Right atrium auricular region (tissue), 2 donors: ENCODE measurements at places on chromosomes 1 and 21. TPM values are rescaled to one million over a fixed set of nuclear protein-coding genes. Genes with fewer than 3 reads are reported as not detected.
A peak's percentile ranks its signal among the peaks of the same experiment; 100 is the strongest.

DNA sequence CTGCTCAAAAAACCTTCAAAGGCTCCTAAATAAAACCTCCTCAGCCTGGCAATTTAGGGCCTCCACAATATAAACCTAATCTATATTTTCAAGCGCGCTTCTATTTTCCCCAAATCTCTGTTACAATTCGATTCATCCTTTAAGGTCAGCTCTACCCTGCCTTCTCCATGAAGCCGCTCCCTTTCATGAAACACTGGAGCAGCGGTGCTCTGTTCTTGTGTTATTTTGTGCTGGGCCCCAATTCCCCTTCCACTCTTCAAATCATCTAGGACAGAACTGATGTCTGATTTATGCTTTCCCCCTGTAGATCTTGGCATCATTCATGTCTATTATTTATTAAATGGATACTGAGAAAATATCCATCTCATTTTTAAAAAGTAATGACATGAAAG, 6.9 kb downstream of the ERRFI1 start:
- no peak for DNase-seq

DNA sequence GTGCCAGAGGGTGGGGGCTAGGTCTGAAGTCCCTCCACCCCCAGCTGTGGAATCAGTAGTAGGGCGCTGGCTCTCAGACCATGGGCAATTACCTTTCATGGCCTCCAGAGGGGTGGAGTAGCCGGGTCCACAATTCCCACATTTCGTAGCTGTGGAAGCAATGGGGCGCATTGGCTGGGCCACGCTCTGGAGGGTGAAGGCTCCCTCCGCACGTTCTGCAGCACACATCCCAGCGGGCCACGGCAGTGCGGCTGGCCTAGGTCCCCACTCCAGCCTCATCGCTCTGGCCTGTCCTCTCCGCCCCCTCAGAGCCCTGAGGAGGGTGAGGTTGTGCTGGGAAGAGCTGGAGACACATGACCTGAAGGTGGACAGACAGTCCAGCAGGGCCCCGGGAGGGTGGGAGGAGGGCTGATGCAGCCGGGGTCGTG, 2.9 kb downstream of the SELENBP1 start:
- DNase-seq, result no peak

GRCh38 chr1:163056831-163057230, 12.3 kb upstream of the RGS4 start:
- DNase-seq, result no peak

DNA sequence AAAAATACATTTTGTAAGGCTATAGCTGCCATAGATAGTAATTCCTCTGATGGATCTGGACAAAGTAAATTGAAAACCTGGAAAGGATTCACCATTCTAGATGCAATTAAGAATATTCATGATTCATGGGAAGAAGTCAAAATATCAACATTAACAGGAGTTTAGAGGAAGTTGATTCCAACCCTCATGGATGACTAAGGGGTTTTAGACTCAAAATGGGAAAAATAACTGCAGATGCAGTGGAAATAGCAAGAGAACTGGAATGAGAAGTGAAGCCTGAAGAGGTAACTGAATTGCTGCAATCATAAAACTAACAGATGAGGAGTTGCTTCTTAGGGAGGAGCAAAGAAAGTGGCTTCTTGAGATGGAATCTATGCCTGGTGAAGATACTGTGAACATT, 230.8 kb downstream of the KCTD3 start:
- DNase-seq, result no peak

GRCh38 chr1:79848316-79848715, 841.8 kb upstream of the ADGRL4 start:
- DNase-seq, result no peak

DNA sequence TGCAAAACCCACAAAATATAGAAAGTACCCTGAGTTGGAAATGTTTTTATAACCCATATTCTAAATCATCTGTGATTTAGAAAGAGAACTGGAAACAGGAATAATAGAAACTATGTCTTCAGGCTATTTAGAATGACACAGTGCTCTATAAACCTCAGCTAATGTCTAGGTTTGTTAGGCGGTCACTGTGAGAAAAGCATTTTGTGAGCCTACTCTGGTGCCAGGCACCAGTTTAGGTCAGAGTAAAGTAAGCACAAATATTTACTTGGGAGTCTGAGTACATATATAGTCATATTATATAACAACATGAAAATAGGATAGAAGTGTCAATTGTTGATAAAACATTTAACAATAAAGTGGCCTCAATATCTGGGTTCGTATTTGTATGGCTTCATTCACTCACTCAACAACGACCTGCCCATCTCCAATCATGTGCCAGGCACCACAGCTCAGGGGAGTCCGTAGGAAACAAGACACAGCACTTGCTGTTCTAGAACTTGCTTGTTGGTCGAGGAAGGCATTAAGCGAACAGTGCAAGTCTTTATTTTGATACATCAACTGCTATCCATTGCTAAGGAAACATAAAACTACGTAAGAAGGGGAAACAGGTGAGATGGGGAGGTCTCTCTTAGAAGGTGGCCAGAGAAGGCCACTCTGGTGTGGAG, 37.2 kb downstream of the GNB1 start:
- no peak for DNase-seq

GRCh38 chr1:10941891-10942541, 70.4 kb upstream of the TARDBP start:
- DNase-seq, result no peak

- DNase-seq, result peak; percentile 74
These were observed 61.5 kb upstream of the ARHGAP29 start for GRCh38 chr1:94298861-94299260.

DNA sequence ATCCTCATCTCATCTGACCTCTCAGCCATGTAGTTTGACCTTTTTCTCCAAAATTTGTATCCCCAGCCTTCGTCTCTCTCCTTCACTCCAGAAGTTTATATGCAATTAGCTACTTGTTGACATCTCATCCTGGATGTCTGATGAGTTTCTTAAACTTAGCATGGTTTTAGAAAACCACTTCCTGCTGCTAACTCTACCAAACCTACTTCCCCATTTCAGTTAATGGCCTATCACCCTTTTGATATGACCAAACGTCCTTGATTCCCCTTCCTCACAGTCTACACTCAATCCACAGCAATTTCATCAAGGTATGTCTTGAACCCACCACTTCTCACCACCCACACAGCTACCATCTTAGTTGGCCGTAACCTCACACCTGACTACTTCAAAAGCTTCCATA, 121.9 kb downstream of the LRRC40 start:
- no peak for DNase-seq

DNA sequence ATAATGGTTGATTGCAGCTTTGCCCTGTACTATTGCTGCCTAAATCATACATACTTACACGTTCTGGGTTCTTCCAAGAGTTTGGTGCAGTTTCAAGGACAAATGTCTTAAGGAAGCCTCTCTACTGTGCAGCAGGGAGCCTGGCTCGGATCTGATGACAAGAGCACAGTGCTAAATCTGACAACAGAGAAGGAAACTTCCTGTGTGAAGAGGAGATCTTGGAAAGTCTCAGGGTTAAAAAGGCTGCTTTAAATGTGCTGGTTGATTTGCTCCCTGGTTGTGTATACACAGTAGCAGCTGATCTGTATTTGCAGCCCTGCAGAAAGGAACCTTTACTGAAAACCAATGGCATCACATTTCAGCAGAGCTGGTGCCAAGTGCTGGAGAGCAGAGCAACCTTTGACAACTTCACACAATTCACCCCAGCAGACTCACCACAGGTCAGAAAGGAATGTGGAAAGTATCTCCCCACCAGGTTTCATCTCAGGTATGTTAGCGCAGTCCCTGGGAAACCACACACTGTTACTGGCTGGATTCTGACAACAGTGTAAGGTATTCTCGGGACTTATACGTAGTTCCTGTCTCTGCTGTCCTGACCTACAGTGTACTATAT, 355.0 kb upstream of the ESRRG start:
- no peak for DNase-seq

DNA sequence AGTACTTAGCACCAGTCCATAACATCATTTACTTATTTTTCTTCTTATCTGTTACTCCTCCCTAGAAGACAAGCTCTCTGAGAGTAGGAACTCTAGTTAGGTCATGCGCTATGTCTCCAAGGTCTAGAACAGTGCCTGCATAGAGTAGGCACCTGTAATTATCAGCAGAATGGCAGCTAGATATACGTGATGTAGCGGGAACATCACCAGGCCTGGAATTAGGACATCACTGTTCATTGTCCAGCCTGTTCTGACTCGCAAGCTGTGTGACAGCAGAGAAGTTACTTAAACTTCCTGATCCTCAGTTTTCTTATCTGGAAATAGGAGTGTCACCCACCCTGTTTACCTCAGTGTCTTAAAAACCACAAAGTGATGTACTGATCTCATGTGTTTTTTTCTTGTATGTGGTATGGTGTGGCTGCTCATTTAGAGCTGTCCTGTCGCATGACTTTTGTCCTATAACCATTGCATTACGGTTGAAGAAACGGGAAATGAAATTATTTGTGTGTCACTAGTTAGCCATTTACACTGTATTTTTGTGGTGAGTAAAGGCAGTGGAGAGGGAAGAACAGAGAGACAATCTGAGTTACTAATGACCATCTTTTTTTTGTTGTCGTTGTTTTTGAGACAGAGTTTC, 37.1 kb upstream of the EXO1 start:
- DNase-seq, result no peak

GRCh38 chr1:46605232-46605631, 1.2 kb upstream of the MKNK1 start:
- no peak for DNase-seq

DNA sequence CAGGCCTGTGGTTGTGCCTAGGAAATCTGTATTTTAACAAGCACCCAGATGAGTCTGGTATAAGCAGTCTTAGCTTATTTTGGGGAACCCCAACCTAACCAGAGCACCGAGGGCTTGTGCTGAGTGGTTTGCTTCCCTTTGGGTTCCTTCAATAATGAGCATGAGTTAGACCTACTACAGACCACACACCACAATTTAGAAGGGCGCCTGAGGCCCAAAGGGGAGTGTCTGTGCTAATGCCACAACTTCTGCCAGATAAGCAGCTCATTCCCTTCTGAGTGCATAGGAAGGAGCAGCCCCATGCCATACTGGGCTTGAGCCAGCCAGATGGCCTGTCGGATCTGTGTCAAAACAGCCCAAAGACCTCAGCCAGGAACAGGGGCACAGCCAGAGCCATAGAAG, 15.4 kb upstream of the LSS start:
- no peak for DNase-seq

DNA sequence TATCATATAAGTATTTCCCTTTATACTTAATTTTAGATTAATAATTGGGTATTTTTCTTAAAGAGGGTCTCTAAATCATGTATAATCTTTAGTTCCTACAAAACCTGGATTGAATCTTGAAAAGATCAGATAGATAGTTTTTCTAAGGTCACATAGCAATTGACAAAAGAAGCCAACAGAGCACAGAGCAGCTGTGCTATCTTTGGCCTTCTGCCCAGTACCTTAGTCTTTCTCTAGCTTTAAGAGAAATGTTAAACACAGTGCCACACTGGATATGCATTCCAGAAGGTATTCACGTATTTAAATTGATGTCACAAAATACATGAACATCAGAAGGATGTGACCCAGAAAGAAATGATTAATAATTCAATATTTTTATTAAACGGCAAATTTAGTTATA, 86.8 kb downstream of the C21orf91 start:
- no peak for DNase-seq

Gene CFAP107
- total RNA-seq, result not detected

Gene PRDM2
- total RNA-seq, result 22.8 TPM

Gene FCER1G
- 77.8 TPM for total RNA-seq

Gene MSH4
- 0.11 TPM for total RNA-seq

Gene ANKRD34A
- total RNA-seq, result 3.4 TPM

Gene CD244
- total RNA-seq, result 0.86 TPM

Gene SUMO3
- total RNA-seq, result 59.7 TPM

Gene TMOD4
- not detected for total RNA-seq

Gene ZBTB21
- 5.5 TPM for total RNA-seq

Gene CYYR1
- total RNA-seq, result 9.6 TPM

Gene CD2
- 1.6 TPM for total RNA-seq

Gene MFAP2
- total RNA-seq, result 5.5 TPM

Gene ZBTB8A
- total RNA-seq, result 4.8 TPM

Gene NR5A2
- total RNA-seq, result 0.63 TPM
